ENCODE measurements at places on chromosomes 13 and 19.

DNA sequence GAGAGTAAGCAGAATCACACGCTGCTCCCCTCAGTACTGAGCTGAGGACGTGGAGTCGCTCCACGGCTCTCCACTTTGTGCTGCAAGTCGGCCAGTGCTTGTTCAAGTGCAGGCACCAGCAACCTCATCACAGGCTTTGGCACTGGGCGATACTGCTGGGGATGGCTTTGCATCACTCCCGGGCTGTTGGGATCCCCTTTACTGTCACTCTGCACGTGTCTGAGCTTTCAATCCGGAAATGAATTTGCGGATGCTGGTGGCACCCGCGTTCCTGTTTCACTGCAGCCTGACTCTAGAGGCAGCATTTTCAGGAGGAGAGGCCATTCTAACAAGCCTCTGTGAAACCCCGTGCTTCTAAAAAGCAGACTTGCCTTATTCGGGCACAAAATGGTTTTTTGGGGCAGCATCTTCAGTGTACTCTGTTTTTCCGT is 19.1 kb downstream of the SMARCA4 start:
- no peak for DNase-seq

DNA sequence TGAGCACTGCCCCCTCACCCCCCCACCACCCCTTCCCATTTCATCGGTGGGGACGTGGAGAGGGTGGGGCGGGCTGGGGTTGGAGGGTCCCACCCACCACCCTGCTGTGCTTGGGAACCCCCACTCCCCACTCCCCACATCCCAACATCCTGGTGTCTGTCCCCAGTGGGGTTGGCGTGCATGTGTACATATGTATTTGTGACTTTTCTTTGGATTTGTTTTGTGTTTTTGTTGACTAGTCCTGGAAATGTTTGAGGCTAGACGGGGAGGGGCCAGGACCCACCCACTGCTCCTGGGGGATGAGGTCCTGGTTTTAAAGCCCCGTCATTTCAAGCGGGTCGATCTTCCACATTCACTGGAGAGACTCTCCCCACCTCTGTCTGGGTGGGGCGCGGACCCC is 3.0 kb upstream of the TEKTIP1 start:
- no peak for DNase-seq

DNA sequence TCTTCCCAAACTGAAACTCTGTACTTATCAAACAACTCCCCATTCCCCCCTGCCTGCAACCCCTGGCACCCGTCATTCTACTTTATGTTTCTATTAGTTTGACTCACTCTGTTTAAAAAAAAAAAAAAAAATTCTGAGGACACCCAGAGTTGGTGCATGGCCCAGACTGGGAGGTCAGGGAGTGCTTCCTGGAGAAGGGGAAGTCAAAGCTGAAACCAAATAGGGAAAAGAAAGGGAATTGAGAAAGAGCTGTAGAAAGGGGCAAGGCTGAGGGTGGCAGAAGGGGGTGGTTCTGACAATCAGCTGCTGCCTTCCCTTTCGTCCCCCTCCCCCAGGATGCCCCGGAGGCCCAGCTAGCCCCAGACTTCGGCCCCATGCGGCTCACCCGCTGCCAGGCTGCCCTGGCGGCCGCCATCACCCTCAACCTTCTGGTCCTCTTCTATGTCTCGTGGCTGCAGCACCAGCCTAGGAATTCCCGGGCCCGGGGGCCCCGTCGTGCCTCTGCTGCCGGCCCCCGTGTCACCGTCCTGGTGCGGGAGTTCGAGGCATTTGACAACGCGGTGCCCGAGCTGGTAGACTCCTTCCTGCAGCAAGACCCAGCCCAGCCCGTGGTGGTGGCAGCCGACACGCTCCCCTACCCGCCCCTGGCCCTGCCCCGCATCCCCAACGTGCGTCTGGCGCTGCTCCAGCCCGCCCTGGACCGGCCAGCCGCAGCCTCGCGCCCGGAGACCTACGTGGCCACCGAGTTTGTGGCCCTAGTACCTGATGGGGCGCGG is 9.0 kb upstream of the STRN4 start:
- peak; percentile 88 for DNase-seq

GRCh38 chr13:110407021-110407420 is 99.9 kb downstream of the COL4A2 start:
- no peak for DNase-seq

- peak; percentile 94 for DNase-seq
These were observed at the start of gene TIMM50 for GRCh38 chr19:39480337-39481228. Gene TIMM50, plus strand, starts transcription at chr19:39480838. Its CDS starts 16 bp downstream, at chr19:39480854.

GRCh38 chr19:43774103-43774939 is 6.5 kb downstream of the KCNN4 start:
- peak; percentile 71 for DNase-seq

GRCh38 chr13:46894568-46894967 is 2.3 kb downstream of the HTR2A start:
- no peak for DNase-seq

DNA sequence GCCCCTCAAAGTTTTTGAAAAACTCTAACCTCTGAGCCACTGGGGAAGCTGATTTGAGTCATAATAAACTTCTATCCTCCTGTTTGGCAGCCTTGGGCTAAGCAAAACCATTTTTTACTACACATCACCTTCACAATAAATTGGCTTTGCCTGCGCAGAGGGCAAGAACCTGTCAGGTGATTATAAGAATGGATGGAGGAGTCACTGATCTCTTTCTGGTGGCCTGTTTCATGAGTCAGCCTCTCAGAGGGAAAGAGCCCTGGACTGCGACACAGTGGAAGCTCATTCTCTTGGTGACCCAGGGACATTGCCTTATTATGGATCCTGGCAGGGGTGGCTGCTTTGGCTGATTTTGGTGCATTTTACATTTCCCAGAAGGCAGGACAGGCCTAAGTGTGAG is 17.5 kb upstream of the PSG9 start:
- no peak for DNase-seq

GRCh38 chr13:24181991-24182702 is 21.6 kb downstream of the SPATA13 start:
- DNase-seq, result no peak

GRCh38 chr13:75635101-75635827 is 866 bp upstream of the LMO7 start:
- no peak for DNase-seq

GRCh38 chr13:82739881-82740280 is 1142.4 kb downstream of the SLITRK1 start:
- peak; percentile 24 for DNase-seq

DNA sequence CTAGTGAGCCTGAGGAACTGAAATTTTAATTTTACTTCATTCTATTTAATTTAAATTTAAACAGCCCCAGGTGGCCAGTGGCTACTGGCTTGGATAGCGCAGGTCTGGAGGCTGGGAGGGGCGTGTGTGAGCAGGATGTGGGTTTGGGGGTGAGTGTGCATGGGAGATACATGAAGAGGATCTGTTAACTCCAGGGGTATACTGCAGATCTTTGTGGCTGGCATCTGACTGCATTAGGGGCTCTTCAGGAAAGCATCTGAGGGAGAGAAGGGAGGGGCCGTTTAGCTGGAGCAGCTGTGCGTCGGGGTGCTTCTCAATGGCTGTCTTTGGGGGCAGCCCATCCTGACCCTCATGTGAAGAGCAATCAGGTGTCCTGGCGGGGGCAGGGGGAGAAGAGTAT is 6.8 kb downstream of the SHANK1 start:
- DNase-seq, result no peak

GRCh38 chr13:102487330-102487729 is 85.5 kb upstream of the FGF14 start:
- no peak for DNase-seq

- DNase-seq, result no peak
These were observed 11.1 kb downstream of the ZNF302 start for GRCh38 chr19:34688592-34688991.

DNA sequence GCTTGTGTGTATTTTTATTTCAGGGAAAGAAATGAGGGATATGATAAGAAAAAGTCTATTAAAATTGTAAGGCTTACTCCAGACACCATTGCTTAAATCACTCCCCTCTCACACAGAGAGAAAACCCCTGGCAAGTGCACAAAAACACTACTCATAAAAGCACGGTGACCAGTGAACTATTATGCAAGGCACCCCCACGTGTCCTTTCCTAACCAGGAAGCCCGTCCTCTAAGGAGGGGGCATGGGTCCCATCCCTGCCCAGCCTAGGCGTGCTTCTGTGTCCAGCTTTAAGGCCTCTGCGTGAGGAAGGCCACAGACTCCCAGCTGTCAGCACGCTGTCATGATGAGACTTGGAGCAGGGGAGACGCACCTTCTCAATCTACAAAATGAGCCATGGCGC is 83.5 kb downstream of the SLC7A1 start:
- DNase-seq, result peak; percentile 60

- peak; percentile 13 for DNase-seq
These were observed 89.2 kb downstream of the DHRS12 start for GRCh38 chr13:51714663-51715168.

- DNase-seq, result no peak
These were observed 12.7 kb upstream of the WBP4 start for GRCh38 chr13:41048640-41049039.

DNA sequence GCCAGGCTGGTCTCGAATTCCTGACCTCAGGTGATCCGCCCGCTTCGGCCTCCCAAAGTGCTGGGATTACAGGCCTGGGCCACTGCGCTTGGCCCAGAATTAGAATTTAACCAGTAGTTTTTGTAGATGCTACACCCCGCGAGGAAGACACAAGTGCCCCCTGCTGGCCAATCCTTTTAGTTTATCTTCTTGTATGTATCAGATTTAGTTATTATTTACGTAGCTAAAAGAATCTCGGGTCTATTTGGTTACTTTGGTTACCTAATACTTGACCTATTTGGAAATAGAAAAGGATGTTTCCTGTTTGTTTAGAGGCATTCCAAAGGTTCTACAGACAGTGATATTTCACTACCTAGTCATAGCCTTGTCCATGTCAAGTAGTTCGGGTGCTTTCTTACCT is 22.0 kb downstream of the MUC16 start:
- no peak for DNase-seq

DNA sequence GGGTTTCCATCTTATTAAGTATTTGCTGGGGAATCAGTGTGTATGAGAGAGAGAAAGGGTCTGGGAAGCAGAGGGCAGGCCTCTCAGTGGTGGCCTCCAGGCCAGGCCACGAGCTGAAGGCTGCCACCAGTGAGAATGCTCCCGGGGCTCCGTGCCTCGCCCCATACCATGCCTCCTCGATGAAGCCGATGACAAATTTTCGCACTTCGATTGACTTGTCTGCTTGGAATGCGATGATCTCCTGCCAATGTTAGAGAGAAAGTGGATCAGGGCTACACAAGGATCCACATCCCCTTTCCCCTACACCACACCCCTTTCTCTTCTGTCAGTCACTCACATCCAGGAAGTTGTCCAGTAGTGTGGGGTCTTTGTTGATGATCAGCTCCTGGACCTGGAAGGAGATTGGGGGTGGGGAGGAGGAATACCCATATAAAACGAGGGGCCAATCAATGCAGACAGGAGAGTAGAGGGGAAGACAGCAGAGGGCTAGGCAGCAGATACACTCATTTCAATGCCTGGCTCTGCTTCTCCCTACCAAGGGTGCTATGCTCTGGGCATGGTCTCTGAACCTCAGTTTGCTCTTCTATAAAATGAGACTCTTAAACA is 10.7 kb downstream of the SYMPK start:
- peak; percentile 15 for DNase-seq

DNA sequence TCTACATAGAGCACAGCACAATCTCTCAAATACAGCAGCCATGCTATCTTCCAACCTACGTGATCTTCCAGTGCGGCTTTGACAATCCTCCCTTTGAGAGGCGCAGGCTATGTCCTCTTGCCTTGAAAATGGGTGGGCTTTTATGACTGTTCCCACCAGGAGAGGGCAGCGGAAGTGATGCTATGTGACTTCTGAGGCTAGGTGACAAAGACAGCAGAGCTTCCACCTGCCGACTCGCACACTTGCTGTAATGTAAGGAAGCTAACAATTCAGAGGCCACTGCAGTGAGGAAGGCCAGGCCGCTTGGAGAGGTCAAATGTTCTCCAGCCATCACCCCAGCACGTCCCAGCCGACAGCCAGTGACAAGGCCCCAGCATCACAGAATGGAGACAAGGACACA is 65.8 kb downstream of the MRPL57 start:
- no peak for DNase-seq

DNA sequence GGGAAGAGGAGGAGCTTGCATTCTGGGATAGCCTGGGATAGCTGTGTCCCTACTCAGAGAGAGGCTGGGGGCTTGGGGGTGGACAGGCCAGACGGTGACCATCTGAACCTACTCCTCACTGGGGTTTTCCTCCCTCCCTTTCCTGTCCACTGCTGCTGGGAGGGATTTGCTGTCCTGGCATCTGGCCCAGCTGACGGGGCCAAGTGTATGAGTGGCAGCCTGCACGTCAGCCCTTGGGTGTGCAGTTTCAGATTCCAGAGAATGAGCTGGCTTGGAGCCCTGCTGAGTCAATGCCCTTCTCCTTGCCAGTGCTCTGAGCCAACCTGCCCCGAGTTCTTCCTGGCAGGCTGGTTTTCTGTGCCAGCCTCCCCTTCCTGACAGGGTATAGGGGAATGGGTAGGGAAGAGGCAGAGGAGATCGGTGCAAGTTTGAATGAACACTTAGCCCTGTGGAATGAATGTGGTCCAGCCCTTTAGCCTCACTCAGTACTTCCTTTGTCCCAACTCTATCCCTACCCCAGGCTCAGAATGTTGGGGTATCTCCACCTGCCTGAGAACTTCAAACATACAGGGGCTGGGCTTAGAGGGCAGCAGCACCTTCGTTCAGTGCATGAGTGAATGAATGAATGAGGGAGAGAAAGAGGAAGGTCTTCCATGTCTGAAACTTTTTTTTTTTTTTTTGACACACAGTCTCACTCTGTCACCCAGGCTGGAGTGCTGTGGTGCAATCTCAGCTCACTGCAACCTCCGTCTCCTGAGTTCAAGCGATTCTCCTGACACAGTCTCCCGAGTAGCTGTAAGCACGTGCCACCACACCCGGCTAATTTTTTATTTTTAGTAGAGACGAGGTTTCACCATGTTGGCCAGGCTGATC is 1.8 kb upstream of the ANGPTL4 start:
- peak; percentile 99 for DNase-seq

- DNase-seq, result no peak
These were observed 16.9 kb downstream of the FAM187B start for GRCh38 chr19:35211545-35212230.

DNA sequence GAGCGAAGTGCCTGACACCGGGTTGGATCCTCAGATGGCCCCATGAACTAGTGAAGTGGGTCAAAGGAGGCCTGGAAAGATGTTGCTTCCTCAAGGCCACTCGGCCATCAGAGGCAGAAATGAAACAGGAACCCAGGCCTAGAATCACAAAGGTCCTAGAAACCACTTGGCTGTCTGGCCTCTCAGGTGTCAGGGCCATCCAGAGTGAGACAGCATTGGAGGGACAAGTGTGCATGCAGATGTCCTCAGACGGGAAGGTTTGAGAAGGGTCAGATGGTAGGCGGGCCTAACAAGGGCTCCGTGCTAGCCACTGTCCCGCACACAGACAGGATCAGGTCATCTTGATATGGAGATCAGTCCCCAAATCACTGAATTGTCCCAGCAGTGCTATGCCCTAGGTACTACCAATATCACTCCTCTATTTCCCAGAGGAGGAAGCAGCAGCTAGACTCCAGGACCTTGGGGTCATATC is 14.3 kb downstream of the CCDC97 start:
- DNase-seq, result no peak

- peak; percentile 14 for DNase-seq
These were observed 12.1 kb upstream of the LGALS13 start for GRCh38 chr19:39590265-39590664.

GRCh38 chr13:52780611-52781010 is 41.0 kb upstream of the CNMD start:
- no peak for DNase-seq
